ENCODE measurements at places on chromosomes 7 and 10.

DNA sequence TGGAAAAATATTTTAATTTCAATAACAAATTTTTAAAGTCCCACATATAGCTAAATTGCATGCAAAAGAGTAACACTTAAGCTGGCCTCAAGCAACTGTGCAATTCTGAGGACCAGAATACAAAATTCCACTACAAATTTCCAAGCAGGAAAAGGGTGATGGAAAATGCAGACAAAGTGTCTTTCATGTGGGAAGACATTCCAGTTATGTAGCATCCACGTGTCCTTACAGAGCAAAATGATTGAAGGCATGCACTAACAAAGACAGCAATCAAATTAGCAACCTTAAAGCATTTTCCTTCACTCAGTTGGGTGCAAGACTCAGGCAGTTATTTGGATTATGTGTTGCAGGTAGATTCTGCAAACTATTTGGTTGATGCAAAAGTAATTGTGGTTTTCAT lies 203.7 kb downstream of the HERPUD2 start:
- no peak for DNase-seq

- peak; percentile 21 for DNase-seq
Observed at GRCh38 chr10:73644015-73644743, 2.9 kb upstream of the MYOZ1 start.

DNA sequence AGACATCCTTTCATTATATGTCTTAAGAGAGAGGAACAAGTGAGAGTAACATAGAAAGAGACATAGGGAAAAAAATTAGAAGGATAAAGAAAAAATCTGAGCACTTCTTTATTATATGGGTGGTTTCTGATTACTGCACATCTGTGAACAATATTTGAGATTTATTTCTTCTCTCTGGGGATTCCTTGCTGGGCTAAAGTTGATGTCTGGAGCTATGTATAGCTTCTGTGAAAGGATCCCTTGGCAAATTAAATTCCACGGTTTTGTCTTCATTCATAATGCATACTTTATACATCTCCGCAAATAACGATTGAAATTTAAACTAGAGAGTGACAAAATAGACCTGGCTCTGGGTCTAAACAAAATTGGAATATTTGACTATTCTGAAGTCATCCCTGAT lies 232.2 kb upstream of the CTBP2 start:
- no peak for DNase-seq

- DNase-seq = no peak
Observed at GRCh38 chr10:49008091-49008490, 68.5 kb upstream of the LRRC18 start.

DNA sequence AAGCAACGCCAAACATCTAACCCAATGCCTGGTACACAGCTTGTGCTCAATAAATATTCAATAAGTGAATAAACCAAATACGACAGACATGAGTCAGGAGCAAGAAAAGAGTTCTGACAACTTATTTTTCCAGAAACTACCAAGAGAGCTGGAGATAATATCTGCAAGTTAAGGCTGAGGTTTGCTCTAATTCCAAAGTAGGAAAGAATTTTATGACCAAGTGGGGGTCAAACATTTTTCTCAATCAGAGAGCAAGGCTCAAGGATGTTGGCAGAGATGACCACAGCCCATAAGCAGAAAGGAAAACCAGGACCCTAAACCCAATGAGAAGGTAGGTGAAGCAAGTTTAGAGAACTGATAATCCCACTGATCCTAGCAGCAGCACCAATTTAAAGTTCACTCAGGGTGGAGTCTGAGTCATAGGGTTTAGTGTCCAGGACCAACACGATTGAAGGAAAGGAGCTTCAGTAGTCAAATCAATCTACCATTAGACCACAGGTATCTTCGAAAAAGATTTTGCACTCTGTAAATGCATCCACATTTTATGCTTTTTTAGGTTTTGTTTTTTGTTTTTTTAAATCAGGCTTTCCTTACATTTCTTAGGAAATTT lies 49.3 kb upstream of the KCNIP2 start:
- DNase-seq = no peak

DNA sequence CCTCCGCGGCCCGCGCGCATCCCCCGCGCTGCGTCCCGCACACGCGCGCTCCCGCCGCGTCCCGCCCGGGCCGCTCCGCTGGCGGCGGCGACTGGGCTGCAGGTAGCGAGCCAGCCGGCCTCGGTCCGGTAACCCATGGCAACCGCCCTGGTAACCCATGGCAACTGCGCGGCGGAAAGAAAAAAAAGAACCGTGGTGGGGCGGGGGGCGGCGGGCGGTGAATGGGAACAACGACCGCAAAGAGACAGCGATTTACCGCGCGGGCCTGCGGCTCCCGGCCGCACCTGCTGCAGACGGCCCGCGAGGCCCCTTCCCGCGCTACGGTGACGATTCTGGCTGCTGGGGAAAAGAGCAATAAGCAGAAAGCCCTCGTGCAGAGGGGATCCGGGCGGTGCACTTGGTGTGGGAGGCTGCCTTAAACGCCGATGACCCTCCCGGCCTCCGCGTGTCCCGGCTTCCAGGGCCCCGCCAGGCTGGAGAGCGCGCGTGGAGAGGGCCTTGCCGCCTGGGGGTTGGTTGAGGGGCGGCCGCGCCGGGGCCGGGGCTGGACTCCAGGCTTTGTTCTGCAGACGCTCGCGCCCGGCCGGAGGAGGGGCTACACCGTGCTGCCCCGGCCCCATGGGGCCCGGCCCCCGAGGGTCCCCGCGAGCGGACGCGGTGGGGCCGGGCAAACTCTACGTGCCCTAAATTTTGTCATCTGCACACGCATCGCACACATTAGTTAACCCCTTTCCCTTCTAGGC lies 84.7 kb downstream of the SNX10 start:
- DNase-seq = peak; percentile 62

GRCh38 chr10:33428682-33429081 lies 94.2 kb upstream of the NRP1 start:
- no peak for DNase-seq

- DNase-seq = no peak
Observed at GRCh38 chr7:95883217-95883616, 110.9 kb downstream of the DYNC1I1 start.

DNA sequence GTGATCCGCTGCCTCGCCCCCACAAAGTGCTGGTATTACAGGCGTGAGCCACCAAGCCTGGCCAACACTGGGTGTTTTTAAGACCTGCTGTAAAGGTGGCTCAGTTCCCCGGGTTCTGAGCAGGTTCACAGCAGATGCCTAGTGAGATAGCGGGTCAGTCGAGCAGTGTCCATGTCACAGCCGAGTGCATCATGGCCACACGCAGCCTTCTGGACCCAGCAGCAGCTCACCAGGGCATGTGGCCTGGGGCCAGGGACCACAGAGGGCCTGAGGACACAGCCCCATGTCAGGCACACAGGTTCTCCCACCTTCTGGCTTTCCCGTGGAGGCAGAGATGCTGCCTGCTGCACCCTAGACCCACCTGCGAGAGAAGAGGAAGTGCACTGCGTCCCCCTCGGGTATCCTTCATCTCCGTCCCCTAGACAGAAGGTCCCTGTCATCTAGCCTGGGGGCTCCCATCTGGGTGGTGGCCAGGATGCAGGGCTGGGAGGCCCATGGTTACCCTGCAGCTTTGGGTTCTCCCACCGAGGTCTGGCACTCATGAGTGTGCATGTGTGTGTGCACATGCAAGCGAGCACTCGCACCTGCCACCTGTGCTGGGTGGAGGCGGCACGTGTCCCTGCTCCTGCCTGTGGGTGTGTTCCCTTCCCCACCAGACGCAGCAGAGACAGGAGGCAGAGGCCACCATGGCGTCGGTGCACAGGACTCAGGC lies 98.6 kb downstream of the NKX6-2 start:
- DNase-seq = no peak

- no peak for DNase-seq
Observed at GRCh38 chr10:120613180-120613579, 156.2 kb downstream of the PLPP4 start.

GRCh38 chr7:4133491-4134044 lies 548.5 kb upstream of the FOXK1 start:
- no peak for DNase-seq

GRCh38 chr10:128709686-128710085 lies 583.5 kb upstream of the MKI67 start:
- no peak for DNase-seq

GRCh38 chr10:89296220-89296648 lies 5.6 kb upstream of the IFIT2 start:
- DNase-seq = no peak

DNA sequence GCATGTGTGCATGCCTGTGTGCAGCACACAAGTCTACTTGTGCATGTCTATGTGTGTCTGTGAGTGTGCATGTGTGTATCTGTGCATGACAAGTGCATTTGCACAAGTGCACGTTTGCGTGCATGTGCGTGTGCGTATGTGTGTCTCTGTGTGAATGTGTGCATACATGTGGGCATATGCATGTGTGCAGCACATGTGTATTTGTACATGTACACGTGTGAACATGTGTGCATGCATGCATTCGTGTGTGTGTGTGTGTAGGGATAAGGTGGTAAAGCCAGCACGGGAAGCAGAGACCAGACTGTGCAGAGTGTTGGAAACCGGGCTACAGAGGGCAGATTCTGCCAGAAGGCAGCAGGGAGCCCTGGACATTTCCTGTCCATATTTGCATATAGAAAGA lies 35.9 kb upstream of the GNA12 start:
- no peak for DNase-seq

DNA sequence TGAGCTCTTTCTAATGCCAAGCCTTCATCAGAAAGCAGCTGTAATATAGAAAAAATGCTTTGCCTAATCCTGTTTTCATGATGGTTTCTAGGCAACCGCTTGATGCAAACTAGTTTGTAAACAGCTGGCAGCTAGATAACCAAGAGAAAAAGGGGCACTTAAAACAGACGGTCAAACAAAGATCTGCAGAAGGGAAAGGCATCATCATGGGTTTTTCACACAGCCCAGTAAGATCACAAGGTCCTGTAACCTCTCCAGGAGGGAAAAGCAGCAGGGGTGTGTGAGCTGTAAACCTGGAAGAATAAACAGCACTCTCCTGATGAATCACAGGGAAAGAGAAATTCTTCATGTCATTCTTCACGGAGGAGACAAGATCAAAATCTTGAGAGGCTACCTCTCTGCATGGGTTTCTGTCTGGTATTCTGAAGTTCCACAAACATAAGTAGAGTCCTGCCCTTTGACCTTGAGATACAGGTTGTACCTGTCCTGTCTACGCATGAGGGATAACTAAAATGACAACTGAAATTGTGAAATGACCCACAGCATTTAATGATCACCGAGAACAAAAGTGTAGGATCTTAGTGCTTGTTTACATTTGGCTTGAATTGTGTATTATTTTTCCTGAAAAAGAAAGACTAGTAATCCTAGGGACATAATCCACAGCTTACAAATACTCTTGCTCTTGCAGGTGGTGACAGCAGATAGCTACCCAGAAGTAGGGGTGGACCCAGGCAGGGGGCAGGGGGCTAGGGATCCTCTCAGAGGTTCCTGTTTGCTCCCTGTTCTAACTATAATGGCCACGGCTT lies 48.0 kb downstream of the CREB3L2 start:
- DNase-seq = no peak
